Fibroblast of skin of scalp (primary cell): ENCODE measurements at places on chromosomes 2 and 18.

- no peak for DNase-seq
These were observed 61.6 kb upstream of the LINC00305 start for GRCh38 chr18:64210401-64210949.

- no peak for DNase-seq
These were observed 70.0 kb downstream of the PDCL3 start for GRCh38 chr2:100632759-100633158.

- no peak for DNase-seq
These were observed 10.8 kb upstream of the CRYBA2 start for GRCh38 chr2:219003979-219004378.

- DNase-seq, result no peak
These were observed 31.3 kb downstream of the PTPRM start for GRCh38 chr18:7598167-7599047.

DNA sequence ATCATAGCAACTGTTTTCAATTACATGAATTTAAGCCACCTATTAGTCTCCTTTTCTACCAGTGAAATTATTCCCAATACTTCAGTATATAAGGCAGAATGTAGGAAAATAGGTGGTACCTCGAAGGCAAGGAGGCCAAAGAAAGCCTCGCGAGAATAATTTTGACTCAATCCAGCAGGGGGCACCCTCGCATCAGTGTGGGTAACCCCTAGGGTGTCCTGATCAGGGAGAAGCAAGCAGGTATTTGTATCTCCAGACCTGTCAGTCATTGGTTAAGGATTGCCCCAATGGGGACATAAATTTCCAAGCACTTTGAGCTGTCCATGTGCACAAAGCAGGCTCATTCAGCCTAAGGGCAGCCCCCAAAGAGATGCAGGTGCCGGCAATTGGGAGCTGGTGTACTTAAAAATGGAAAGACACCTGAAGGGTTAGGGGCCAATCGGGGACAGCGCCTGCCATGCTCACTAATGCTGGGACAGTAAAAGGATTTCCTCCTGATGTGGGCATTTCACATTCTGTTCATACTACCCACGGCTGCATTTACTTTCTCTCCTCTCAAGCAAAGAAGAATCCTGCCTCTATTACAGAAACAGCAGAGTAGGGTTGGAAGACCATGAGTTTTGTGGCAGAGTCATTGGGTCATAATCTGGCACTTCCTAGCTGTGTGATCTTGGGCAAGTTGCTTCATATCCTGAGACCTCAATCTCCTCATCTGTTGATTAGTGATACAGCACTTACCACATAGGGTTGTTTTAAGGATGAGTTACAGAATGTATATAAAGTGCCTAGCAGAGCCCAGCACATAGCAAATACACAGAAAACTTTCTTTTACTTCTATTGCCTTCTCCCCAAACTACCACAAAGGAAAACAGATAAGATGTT lies 136.1 kb downstream of the ICOS start:
- peak; percentile 15 for DNase-seq

GRCh38 chr2:198117406-198118041 lies 313.1 kb downstream of the PLCL1 start:
- no peak for DNase-seq

- no peak for DNase-seq
These were observed 138.8 kb upstream of the COPS8 start for GRCh38 chr2:236946871-236947270.

DNA sequence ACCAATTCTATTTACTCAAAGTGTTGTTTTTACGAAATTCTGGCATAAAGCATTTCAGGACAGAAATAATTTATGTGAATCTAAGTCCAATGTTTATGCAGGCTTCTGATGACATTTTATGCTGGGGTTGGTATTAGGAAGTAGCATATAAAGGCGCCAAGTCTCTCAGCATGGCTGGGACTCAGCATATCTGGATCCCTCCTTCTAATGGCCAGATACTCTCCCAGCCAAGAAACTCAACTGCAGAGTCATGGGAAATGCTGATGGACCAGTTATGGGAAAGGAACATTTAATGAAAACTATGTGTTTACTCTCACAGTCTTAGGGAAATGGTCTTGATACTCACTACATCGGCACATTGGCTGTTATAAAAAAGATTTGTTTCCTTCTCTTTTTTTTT lies 392.2 kb downstream of the ARHGAP15 start:
- DNase-seq, result no peak
